Midbrain (tissue), 1 donor: ENCODE measurements at places on chromosomes 7 and 10.

DNA sequence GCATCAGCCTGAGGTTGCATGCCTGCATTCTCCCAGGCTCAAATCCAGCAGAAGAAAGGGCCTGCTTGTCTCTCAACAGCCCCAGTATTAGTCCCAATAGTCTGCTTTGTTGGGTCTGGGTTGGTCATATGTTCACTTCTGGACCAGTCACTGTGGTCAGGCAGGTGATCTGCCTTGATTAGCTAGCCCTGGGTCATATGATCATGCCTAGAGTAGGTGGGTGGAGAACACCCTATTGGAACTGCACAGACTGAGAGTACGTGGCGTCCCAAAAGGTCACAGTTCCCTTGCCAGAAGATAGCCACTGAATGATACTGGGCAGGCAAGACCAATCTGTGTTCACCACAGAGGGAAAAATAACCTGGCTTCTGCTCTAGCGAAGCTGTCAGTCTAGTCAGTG, 80.1 kb downstream of the SH2D4B start:
- no peak for DNase-seq

GRCh38 chr10:118785551-118785950, 30.8 kb upstream of the CACUL1 start:
- no peak for DNase-seq

- DNase-seq, result peak; percentile 16
These were observed 162.3 kb downstream of the ITGB1 start for GRCh38 chr10:32795598-32796183.

- peak; percentile 66 for DNase-seq
These were observed at the start of gene FAM131B for GRCh38 chr7:143362131-143363015. Gene FAM131B, minus strand, starts transcription at chr7:143362713. Its CDS starts 110 bp downstream, at chr7:143362603.

GRCh38 chr10:88881320-88881719, 1.3 kb downstream of the STAMBPL1 start:
- DNase-seq, result peak; percentile 21

DNA sequence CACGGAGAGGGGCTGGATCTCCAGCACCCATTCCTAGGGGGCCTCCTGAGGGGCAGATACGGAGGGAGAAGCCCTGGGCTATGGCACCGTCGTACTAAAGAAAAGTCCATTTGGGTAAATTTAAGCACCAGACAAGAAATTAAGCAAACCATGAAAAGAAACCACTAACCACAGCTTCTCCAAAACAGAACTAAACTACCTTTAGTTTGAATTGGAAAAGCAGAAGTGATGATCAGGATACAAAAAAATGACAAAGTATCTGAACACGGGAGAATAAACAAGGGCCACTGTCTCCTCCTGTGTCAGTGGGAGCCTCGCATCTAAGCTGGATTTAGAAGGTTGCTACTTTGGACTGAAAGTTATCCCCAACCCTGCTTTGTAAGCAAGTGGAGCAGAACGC, 69.1 kb downstream of the DIP2C start:
- no peak for DNase-seq

GRCh38 chr7:103487419-103487818, 41.4 kb upstream of the SLC26A5 start:
- DNase-seq, result no peak

GRCh38 chr7:106370542-106370941, 85.8 kb upstream of the NAMPT start:
- DNase-seq, result no peak

DNA sequence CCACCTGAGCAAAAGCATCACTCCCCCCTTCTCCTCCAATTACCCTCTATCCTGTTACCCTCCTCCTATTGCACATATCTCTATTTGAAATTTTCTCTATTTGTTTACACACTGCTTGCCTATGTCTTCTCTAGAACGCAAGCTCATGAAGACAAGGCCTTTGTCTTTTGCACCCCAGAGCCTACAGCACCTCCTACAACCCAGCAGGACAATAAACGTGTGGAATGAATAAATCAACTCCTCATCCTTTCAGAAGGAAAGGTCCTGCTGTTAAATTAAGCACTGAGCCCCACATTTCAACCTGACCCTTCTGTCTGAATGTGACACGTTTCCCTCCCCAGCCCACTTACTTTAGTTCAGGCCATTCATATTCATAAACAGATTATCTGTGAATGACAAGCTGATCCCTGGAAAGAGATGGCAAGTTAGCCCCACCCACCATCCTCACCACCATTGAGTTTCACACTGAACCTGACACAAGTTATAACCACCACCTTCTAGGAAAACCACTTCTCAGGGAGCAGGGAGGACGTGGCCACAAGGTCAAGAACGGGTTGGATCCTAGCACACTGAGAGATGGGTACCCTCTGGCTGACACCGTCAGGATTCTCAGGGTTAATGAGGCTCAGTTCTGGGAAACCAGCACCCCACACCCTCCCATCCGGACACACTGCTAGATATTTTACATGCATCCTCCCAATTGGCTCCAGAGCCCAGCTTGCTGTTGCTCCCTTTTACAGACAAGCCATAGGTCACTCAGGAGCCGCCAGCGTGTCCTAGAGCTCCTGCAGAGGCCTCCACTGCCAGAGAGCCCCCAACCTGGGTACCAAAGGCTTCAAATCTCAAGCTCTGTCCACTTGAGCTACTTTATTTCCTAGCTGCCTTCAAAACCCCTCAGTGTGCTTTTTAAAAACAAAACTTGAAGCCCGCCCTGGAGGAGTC, 934 bp downstream of the PRTFDC1 start:
- DNase-seq, result peak; percentile 65

DNA sequence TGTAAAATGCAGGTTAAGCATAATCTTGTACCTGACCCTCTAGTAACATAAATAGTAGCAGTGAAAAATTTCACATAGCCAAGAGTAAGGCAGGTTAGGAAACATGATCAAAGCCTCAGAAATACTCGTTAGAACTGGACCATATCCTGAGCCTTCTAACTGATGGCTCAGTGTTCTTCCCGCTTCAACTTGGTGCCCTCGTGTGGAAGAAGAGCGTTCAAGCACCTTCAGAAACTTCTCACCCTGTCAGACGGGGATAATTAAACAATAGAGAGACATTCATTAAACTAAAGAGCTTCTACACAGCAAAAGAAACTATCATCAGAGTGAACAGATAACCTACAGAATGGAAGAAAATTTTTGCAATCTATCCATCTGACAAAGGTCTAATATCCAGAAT, 124.5 kb downstream of the MYOF start:
- peak; percentile 12 for DNase-seq

DNA sequence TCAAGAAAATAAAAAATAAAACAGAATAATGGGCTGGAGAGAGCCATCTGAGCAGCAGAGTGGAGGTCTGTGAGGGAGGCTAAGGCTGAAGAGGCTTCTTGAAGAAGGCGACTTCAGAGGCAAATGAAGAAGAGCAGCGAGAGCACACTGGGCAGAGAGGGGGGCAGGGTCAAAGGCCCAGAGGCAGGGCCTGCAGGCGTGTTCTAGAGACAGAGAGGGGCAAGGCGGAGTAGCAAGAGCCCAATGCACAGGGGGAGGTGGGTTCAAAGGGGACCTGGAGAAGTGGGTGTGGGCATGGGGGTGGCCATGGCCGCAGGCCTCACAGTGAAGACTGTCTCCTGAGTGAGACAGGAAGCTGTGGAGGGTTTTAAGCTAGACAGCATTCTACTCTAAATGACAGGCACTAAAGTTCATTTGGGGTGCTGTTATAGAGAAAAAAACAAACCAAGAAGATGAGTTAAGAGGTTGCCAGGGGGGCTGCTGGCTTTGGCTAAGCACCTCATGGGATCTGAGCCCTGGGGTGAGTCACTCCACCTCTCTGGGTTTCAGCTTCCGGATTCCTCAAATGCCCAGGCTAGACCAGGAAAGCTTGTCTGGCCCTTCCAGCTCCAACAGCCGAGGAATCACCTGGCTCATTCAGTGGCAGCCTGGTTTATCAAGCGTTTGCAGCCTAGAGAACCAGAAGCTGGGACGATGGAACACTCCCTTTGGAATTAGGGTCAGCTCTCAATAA, 81.7 kb downstream of the DLG5 start:
- no peak for DNase-seq

GRCh38 chr10:16367621-16368292, 69.1 kb upstream of the PTER start:
- DNase-seq, result no peak

DNA sequence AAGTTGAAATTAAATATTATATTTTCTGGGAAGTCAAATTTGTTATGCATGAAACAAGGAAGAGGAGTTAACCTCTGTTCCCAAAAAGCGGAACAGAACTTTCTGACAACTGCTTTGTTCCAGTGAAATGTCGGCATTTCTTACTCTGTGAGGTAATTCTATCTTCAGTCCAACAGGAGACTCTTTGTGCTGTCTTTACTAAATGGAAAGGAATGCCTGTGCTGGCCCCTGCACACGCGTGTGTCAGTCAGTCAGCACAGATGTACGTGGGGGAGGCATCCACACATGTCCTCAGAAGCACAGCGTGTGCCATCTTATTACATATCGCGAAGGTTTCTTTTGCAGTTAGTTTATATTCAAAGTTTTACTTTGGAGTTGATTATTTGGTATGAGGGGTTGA, 37.5 kb downstream of the NET1 start:
- no peak for DNase-seq

DNA sequence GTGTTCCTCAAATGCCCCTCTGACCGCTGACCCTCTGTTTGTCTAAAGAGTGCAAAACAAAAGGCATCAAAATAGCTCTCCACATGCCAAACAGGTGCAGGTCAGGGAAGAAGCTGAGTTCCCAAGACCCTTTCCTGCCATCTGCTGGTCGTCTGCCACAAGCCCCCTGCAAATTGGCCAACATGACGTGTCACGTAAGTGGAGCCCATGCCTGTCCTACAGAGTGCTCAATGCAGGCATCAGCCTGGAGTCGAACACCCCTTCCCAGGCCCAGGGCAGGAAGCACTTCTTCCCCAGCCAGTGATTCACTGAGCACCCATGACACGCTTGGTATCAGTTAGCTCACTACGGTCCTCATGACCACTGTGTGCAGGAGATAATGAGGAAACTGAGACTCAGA, 14.1 kb downstream of the TMEM72 start:
- DNase-seq, result no peak

DNA sequence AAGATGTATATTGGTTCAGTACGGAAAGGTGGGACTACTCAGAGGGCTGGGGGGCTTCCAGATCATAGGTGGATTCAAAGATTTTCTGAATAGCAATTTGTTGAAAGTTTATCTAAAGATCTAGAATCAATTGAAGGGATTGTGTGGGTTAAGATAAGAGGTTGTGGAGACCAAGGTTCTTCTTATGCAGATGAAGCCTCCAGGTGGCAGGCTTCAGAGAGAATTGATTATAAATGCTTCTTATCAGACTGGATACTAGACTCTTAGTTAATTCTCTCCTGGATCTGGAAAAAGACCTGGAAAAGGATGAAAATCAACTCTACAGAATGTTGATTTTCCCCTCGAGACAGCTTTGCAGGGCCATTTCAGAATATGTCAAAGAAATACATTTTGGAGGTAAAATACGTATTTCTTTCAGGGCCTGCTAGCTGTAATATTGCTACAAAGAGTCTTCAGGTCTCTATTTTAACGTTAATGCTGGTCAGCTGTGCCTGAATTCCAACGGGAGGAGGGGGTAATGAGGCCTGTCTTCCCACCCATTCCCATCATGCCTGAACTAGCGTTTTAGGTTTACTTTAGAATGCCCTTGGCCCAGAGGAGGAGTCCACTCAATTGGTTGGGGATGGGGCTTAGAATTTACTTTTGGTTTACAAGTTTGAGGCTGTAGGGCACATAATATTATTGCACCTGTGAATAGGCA, 12.8 kb upstream of the GPR15LG start:
- DNase-seq, result no peak

- DNase-seq, result no peak
These were observed 218.8 kb downstream of the GPR158 start for GRCh38 chr10:25393621-25394020.

DNA sequence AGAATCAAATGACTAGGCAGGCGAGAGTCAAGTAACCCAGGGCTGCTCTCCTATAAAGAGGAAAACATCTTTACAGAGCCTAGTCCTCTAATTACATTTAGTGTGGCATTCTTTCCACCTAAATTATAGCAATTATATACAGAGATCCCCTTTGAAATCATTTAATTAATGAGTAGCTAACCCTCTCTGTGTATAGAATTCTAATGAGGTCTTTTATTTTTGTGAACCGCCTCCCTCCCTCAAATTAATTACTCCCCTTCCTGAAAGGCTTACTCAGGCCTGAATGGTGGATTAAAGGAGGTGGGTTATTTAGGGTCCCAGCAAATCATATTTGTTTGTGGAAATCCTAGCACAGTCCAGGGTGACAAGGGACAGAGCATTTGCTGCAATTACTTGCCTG, 551.8 kb downstream of the SORCS3 start:
- DNase-seq, result no peak

DNA sequence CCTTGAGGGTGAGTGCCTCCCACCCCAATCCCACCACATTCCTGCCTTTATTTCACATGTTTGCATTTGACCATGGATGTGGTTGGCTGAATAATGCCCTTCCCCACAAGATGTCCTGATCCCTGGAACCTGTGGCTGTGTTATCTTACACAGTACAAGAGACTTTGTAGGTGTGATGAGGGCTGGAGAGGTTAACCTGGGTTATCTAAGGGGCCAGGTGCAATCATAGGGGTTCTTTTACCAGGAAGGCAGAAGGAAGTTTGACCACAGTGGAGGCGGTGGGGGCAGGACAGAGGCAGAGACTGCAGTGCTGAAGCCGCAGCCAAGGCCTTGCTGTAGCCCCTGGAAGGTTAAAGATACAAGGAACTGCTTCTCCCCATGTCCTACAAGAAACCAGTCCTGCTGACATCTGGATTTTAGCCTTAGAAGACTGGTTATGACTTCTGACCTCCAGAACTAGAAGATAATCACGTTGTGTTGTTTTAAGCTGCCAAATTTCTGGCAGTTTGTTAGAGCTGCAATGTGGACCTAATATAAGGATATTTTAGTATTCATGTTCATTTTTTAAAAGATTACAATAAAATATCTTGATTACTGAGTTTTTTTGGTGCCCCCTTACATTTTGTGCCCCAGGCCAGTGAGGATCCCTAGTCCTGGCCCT, 136.6 kb downstream of the ARHGAP22 start:
- no peak for DNase-seq

GRCh38 chr7:74039337-74039736, 11.4 kb downstream of the ELN start:
- DNase-seq, result peak; percentile 12

DNA sequence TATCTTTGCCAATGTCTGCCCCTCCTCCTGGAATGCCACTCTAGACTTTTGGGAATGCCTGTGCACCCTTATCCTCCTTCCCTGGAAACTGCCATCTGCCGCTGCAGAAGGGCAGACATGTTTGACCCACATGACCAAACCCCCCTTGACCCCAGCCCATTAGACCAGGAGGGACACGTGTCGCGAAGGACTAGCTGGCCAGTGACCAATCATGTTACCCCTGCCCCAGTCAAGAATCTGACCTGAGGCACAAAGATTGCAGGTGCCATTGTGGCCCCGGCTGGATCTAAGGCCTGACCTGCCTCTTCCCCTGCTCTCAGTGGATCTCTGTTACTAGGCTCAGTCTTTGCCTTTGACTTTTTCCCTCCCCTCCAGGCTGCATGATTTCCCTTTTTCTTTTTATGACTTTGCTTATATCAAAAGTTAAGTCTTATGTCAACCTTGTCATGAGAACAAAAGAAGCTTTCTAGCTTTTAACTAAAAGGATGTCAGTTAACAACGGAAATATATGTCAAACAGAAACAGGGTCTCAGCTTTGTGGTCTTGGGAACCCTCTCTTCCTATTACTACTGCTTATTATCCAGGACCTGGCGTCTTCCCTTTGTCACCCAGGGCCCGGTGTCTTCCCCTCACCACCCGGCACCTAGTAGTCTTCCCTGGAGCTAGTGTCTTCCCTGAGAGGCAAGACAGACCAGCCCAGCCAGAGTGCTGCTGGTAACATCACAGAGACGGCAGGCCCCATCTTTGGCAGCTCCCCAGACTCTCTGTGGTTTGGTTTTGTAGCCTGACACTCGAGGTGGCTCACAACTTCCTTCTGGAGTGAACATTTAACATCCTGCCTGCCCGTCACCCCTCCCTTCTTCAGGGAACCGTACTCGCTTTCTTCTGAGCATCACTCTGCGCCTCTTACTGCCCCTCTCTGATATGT, 24.4 kb upstream of the PPIF start:
- peak; percentile 9 for DNase-seq
